Stimulated activated CD8-positive, alpha-beta memory T cell treated with anti-CD3 and anti-CD28 coated beads, Interleukin-2, amount 100 ng/mL, for 1 hour (primary cell): ENCODE measurements at places on chromosomes 5 and 9.

GRCh38 chr5:98102936-98103335 is 670.5 kb upstream of the RGMB start:
- DNase-seq: no peak

DNA sequence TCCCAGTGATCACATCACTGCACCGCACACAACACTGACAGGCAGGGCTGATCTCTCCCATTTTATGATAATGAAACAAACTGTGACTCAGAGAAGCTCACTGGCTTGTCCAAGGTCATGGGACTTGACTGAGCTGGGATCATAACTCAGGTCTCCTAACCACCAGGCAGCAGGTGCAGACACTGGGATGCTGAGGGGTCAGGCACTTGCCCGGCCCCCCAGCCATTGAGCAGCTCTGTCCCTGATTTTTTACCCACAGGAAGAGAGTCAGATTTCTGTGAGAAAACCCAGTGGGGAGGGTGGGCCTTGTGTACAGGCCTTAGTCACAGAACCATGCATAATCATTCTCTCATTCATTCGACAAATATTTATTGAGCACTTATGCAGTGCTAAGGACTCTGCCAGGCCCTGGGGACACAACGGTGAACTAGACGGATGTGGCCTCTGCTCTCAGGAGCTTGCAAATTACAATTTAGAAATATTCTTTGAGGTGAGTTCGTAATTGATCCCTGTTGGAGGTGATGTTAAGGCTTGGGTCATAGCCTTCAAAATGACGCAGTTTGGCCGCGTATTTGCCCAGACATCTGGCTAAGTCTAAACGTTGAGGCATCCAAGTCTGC is 54.5 kb upstream of the TGFBR1 start:
- no peak for DNase-seq

DNA sequence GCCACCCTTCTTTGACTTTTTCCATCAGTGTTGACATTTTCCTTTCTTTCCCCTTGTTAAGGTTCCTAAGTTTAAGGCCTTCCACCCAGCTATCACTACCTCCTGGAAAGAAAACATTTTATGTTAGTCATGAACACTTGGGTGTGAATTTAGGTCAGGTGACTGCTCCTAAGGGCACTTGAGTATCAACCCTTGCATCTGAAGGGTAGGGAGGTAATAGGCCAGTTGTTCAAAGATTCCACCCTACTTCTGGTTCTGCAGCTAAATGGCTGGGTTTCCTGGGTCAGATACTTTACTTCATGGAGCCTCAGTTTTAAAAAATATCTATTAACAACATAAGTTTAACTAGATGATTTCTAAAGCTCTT is 49.1 kb upstream of the OSMR start:
- no peak for DNase-seq

DNA sequence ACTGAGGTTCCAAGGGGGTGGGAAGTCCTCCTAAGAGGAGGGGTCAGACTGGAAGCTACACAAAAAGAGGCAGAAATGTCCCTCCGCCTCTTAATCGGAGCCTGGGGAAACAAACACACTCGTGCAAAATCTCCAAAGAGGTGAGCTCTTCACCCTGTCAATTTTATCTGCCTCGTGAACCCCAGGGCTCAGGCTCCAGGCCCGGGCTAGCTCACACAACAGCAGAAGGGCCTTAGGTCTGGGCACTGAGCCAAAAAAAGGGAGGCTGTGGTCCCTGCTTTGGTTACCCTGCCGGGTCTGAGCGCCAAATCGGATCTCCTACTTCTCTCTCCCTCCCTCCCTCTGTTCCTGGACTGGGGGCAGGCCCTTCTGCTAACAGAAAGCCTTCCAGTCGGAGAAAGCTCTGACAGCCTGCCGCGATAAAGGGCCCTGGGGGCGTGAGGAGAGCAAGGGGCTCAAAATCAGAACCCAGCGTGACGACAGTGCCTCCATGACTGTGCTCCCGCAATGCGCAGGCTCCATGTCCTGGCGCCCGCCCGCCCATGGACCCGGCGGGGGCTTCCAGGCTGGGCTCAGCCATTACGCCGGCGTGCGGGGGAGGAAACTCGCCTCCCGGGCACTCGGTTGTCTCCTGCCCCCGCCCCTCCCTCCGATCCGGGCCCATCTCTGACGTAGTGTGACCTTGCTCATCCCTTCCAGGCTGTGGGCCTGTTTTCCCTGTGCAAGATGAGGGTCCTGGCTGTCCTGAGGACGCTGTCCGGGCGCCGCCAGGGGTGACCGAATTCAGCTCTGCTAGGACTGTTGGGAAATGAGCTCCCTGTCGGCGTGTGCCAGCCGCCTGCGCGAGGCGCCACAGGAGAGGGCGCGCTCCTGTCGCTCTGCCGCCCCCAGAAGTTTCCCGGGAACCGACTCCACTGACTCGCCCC is 865 bp upstream of the SLC22A4 start:
- DNase-seq: peak; percentile 55

GRCh38 chr5:20434786-20435185 is 446.8 kb upstream of the CDH18 start:
- no peak for DNase-seq

- DNase-seq: peak; percentile 51
These were observed 28.0 kb upstream of the ADAM19 start for GRCh38 chr5:157603333-157604190.

DNA sequence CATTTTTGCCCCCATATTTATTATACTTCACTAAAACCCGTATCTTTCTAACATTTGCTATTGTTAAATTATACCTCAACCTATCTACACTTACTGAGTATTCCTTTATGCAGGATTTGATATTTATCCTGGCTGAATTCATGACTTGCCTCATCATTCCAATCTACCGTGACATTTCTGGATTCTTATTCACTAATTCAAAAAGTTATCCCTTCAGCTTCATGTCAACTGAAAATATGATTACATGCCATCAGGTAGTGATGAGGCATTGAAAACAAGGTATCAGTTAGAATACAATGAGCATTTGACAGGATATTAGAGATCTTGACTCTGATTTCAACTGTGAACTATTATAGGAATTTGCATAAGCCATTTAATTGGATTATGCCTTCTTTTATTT is 2171.9 kb upstream of the WWC1 start:
- DNase-seq: no peak

DNA sequence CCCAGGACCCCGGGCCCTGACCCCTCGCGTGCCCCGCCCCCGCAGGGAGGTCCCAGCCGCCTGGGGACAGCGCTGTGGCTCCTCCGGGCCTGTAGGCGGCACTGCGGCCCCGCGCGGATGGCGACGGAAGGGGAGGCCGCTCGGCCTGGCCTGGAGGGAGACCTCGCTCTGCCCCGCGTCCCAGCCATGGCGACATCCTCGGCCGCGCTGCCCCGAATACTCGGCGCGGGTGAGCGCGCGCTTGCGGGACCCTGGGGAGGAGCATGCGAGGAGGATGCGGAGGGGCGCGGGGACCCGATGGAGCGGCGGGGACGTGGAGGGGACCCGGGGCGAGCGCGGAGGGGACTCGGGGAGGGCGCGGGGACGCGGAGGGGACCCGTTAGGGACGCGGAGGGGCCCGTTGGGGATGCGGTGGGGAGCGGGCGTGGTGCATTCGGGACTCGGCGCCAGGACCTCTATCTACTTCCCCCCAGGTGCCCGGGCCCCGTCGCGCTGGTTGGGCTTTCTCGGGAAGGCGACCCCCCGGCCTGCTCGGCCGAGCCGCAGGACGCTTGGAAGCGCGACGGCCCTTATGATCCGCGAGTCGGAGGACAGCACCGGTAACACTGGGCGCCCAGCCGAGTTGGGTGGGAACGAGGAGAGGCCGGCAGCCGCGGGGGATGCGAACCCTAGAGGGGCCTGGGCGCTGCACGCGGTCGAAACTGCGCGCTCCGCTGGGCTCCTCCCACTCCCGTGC is at the start of gene MRPS2:
MRPS2 (plus strand) TSS at position 158 of the 736 bp plus-strand sequence; CDS start at position 187, 29 bp downstream.
- peak; percentile 74 for DNase-seq

GRCh38 chr5:149966946-149967345 is 6.4 kb downstream of the SLC26A2 start:
- no peak for DNase-seq

GRCh38 chr9:116377179-116377798 is 223.7 kb downstream of the PAPPA start:
- DNase-seq: no peak

DNA sequence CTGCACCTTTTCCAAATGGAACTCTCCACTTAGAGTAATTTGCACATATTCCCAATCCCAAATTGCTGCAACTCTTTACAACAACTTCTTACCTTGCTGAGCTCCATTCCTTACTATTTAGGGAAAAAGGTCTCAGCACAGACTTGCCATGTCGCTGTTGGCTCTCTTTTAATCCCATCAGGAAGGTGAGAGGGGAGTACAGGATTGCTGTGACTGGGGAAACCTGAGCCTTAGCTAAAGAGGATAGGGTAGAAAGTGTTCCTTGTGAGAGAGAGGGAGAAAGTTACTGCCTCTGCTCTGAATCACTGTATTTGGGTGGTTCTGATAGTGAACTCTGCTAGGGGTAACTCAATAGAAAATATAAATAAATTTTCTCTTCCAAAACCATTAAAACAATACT is 43.7 kb upstream of the GABRA1 start:
- DNase-seq: no peak

GRCh38 chr5:14728459-14728938 is 64.0 kb downstream of the OTULIN start:
- no peak for DNase-seq

- DNase-seq: no peak
These were observed 241.0 kb upstream of the IRX1 start for GRCh38 chr5:3354606-3355005.

- no peak for DNase-seq
These were observed 102.7 kb downstream of the OSMR start for GRCh38 chr5:38948501-38948900.

DNA sequence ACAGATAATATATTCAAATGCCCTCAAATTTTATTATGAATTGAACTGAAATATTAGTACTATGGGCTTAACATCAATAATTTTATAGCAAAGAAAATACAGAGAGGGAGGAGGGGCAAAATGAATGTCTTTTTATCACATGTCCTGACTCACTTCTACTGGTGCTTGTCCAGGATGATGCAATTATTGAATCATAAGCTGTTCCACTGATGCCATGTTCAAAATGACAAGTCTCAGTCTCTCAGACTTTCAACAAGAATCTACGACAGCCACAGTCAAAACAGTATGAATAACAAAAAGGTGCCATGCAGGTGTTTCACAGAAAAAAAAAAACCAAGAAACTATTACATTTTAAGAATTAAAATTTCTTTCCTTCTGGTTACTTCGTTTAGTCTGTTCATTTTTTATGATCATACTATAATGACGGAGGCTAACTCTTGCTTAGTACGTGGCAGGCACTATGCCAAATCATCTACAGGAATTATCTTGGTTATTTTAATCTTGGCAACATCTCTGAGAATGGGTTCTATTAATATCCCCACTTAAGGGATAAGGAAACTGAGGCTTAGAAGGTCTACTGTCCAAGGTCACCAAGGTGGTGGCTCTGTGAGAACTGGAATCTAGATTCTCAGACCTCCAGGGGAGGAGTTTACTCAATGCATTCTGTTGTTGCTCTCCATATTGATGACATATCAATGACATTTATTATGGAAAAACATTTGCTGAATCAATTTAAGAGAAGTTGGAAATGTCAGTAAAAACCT is 61.5 kb downstream of the NR3C1 start:
- no peak for DNase-seq

- no peak for DNase-seq
These were observed 44.1 kb upstream of the FOXE1 start for GRCh38 chr9:97808972-97809371.

- no peak for DNase-seq
These were observed 21.1 kb downstream of the EXOSC2 start for GRCh38 chr9:130714586-130715110.

GRCh38 chr9:23733495-23734078 is 92.5 kb downstream of the ELAVL2 start:
- no peak for DNase-seq

DNA sequence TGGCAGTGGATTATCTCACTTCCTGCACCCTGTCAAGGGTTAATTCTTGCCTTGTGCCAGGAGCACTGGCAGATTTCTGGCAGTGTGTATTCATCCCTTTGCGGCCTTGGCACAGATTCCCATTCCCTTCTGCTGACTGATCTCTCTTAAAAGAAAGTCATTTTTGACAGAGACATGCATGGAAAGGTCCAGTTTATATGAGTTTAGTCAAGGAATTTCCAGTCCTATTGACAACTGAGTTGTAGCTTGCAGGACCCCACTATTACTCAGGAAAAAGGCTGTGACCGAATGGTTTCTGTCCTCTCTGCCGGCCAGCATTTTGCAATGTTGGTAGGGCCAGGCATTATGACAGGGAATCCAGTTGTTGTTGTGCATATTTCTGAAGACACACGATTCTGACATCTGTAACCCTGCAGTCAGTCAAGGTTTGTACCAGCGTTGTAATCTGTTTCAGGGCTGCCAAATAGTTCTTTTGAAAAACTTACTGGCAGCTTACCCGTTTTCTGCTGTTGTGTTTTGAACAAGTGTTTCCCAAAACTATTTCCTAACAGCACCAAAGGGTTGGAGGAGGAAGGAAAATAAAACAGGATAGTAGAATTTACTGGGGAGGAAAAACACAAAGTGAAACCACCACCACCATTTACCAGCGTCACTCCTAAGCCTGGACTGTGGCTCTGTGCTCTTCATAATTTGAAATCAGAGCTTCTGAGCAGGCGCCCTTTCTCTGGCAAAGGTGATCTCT is 243.4 kb upstream of the KLF4 start:
- no peak for DNase-seq

GRCh38 chr9:114459464-114459863 is 45.8 kb downstream of the WHRN start:
- DNase-seq: no peak

DNA sequence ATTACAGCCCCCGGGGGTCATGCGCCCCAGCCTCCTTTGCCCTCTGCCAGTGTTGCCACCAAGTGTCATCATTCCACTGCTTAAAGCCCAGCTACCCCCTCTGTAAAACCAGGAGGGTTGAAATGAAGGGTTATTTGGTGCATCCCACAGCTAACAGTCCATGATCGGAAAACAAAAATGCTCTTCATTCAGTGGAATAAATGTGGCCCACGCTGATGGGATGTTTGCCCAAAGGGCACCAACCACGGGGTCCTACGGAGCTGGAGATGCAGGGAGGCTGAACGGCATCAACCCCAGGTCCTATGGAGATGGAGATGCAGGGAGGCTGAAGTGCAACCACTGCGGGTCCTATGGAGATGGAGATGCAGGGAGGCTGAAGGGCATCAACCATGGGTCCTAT is 218.5 kb upstream of the IRX1 start:
- DNase-seq: no peak

GRCh38 chr5:148416921-148417320 is 33.2 kb downstream of the FBXO38 start:
- DNase-seq: no peak

DNA sequence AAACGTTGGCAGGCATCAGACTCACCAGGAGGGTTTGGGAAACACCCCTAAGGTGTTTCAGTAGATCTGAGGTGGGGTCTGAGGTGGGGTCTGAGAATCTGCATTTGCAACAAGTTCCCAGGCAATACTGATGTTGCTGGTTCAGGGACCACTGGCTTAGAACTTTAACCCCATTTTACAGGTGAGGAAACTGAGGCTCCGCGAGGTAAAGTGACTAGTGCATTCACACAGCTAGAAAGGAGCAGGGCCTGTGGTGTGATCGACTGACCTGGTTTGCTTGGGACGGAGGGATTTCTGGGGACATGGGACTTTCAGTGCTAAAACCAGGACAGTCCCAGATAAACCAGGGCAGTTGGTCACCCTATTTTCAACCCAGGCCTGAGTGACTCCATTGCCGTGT is 81.4 kb upstream of the ZNF618 start:
- no peak for DNase-seq

GRCh38 chr9:136311051-136312008 is 7.4 kb upstream of the CCDC187 start:
- no peak for DNase-seq
